ENCODE measurements at places on chromosomes 12 and 14. TPM values are rescaled to one million over a fixed set of nuclear protein-coding genes. Genes with fewer than 3 reads are reported as not detected.

The PTPRQ gene
- not detected for polyA plus RNA-seq

The CD27 gene
- polyA plus RNA-seq, result not detected

The SRRM4 gene
- 10.5 TPM for polyA plus RNA-seq

The OTX2 gene
- 3.2 TPM for polyA plus RNA-seq

The GDF3 gene
- not detected for polyA plus RNA-seq

The RHEBL1 gene
- not detected for polyA plus RNA-seq

The TRPV4 gene
- not detected for polyA plus RNA-seq

The ATP5MC2 gene
- 331 TPM for polyA plus RNA-seq
